ENCODE measurements at places on chromosomes 13 and 19.

- DNase-seq = peak; percentile 9
These were observed 107.5 kb downstream of the MYCBP2 start for GRCh38 chr13:77219401-77219800.

DNA sequence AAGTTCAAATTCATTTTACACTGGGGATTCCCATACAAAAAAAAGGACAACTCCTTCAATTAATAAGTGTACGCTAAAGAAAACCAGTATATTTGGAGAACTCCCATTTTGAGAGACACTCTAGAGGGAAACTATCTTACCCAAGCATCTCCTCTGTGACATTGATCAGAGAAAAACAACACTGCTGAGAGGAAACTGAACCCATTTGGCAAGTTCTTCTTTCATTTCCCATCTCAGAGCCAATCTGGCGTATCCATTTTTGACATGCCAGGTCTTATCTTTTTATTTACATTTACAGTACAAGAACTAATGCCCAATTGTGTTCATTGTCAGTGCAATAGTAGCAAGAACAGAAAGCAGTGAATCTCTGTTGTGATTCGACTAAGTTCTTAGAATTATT is 30.1 kb downstream of the LIG4 start:
- DNase-seq = no peak

DNA sequence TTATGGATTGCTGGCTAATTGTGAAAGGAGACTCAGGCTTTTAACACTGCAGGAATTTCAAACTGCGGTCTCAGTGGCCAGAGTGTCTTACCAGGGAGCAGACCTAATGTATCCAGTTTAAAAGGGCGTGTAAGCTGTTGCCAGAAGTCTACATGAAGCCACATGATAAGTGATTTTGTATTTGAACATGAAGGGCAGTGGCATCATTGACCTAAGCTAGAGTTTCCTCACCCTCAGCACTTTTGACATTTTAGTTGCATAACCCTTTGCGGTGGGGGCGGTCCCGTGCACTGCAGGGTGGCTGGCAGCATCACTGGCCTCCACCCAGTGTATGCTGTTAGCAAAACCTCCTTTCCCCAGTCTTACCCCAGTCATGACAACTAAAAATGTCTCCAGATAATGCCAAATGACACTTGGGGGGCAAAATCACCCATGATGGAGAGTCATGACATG is 23.7 kb upstream of the GPR18 start:
- no peak for DNase-seq

DNA sequence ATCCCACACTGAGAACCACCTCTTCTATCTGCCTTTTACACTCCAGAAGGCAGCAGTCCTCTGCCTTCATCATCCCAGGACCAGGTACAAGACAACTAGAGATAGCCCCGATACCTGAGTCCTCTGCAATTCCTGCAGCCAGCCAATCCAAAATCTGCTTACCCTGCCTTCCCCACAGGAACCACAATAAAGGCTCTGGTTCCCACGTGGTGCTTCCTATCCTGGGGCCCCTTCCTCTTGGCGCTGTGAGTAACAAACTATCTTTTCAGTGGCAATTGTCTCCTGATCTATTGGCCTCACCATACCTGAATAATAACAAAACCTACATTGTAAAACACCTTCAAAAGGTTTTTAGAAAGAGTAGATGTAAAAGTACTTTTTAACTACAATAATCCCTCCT is 63.1 kb downstream of the ZDHHC20 start:
- no peak for DNase-seq

DNA sequence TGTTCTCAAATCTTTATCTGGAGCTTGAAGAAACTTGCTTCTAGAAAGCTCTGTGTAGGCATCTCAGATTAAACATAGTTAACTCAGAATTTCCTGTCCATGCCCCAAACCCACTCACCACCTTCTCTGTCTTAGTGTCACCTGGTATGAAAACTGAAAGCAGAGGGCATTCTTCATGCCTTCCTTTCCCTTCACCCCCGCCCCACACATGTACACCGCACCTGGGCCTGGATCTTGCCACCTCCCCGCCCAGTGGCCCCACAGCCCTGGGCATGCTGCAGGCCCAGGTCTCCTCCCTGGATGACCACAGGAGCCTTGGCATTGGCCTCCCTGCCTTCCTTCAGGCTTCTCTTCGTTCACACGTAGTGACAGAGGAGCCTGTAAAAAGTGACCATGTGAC is 15.8 kb downstream of the CFAP97D2 start:
- DNase-seq = no peak
